SK-N-DZ (cell line): ENCODE measurements at places on chromosomes 4 and X.

DNA sequence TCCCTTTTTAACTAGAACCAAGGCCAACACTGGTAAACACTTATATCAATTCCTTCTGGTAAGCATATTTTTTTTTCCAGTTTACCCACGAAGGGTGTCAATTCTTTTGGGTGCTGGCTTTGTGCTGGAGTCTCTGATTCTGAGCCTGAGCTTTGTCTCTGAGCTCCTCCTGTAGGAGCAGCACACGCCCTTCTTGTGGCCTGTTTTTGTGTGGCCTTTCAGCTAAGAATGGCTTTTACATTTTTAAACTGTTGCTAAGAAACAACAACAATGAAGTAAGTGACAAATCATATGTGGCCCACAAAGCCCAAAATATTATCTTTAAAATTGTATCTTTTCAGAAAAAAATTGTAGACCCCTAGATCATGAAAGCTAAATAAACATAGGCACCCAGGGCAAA is 98.0 kb upstream of the TBC1D9 start:
- no peak for DNase-seq

- DNase-seq: no peak
These were observed 58.9 kb upstream of the PGM2 start for GRCh38 chr4:37767546-37767945.

GRCh38 chr4:34279011-34279410 is 1965.3 kb downstream of the ARAP2 start:
- DNase-seq: no peak

- DNase-seq: no peak
These were observed 47.5 kb downstream of the SPATA18 start for GRCh38 chr4:52098618-52099017.

- DNase-seq: no peak
These were observed 25.3 kb downstream of the GPM6B start for GRCh38 chrX:13791559-13791958.

- no peak for DNase-seq
These were observed 30.6 kb upstream of the RAB40A start for GRCh38 chrX:103549916-103550315.

DNA sequence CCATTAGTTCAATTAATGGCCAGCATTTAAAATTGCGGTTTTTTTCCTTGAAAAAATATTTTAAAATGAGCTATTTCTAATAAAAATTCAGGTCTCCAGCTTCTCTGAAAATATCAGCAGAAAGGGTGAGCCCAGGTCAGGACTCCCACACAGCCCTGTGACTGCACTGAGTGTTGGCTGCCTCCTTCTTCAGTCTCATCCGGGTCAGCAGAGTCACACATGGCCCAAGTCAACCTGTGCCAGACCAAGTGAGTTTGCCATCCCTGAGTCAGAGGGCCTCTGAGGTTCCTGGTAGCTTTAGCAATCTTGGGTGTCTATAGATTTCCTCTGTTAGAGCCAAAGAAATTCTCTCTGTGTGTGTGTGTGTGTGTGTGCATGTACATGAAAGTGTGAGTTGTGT is 22.1 kb upstream of the MSX1 start:
- no peak for DNase-seq

DNA sequence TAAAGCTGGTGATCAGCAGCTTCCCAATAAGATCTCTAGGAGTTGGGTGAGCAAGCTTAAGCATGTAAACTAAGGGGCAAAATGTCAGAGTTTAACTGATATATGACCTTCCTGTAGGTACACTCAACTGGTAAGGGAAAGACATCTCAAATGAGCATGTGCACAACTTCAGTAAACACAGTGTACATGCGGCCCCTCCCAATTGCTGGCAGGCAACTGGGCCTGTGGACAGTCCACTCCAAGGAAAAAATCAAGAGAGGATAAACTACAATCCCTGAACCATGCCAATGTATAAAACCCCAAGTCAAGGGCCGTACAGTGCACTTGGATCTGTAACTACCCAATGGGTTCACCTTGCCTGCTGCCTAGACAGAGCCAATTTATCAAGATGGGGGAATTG is 4.9 kb upstream of the NAA11 start:
- peak; percentile 31 for DNase-seq

GRCh38 chrX:109440475-109440874 is 41.4 kb downstream of the GUCY2F start:
- DNase-seq: no peak

DNA sequence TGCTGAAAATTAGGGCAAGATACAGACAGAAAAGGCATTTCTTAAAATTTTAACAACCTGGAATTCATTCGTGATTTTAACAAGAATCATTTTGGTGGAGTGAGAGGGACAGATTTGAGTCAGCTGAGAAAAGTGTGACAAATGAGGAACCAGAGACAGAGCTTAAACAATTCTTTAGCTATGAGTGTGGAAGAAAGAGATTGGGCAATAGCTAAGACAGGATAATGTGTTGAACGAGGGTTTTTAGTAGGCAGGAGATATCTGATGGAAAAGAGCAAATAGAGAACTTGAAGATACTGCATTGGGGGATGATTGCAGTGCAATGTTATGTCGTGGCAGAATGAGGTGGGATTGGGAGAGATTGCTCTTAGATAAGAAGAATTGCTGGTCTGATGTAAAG is 164.2 kb upstream of the SPRY1 start:
- no peak for DNase-seq

GRCh38 chrX:110419512-110419911 is 60.9 kb downstream of the RTL9 start:
- DNase-seq: no peak

DNA sequence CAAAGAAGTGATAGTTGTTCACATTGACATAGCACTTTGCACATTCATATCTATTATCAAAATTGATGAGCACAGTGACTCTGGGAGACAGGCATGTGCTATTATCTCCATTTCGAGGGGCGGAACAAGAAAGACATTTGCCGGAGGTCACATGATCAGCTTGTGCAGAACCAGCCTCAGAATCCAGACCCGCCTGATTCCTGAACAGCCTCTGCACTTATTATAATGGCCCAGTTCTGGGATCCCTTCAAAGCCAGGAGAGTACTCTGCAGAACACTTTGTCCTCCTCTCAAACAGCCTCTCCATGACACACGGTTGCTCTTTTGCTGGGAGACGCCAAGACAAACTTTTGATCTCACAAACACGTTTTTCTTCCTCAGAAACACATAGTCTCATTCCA is 48.4 kb downstream of the RWDD4 start:
- DNase-seq: no peak

- no peak for DNase-seq
These were observed 9.3 kb upstream of the ADH1C start for GRCh38 chr4:99361899-99362275.

GRCh38 chr4:2321279-2322196 is 59.6 kb upstream of the MXD4 start:
- no peak for DNase-seq

DNA sequence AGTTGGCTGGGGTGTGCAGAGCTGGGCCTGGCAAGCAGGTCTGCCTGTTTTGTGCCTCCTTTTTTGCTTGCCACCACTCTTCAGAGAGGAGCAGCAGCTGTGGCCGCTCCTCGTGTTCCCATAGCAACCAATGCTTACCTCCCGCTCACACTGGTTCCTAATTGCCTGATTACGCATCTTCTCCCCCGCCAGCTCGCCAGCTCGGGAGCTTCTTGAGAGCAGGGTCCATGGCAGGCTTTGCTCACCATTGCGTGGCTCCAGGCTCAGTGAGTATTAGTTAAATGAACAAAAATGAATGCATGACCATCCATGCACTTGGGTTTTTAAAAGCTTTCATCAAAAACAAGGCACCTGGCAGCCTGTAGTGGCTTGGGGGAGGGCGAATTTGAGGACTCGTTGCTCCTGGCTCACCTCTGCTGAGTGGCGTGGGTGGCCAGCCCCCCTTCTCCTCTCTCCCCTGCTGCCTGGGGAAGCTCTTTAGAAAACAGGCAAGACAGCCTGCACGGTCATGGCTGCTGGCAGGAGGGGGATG is 14.2 kb upstream of the PJA1 start:
- peak; percentile 87 for DNase-seq

- DNase-seq: no peak
These were observed 4.4 kb downstream of the SOD3 start for GRCh38 chr4:24799544-24800324.

DNA sequence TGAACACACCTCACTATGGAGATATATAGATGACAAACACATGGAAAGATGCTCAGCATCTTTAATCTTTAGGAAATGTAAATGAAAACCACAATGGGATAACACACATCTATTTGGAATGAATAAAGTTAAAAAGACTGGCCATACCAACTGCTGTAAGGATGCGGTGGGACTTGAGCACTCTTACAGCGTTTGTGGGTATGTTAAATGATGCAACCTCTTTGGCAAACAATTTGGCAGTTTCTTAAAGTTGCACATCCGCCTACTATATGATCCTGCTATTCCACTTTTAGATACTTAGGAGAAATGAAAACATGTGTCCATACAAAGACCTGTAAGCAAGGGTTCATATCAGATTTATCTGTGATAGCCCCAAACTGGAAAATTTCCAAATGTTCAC is 50.7 kb downstream of the MRPL1 start:
- DNase-seq: no peak

DNA sequence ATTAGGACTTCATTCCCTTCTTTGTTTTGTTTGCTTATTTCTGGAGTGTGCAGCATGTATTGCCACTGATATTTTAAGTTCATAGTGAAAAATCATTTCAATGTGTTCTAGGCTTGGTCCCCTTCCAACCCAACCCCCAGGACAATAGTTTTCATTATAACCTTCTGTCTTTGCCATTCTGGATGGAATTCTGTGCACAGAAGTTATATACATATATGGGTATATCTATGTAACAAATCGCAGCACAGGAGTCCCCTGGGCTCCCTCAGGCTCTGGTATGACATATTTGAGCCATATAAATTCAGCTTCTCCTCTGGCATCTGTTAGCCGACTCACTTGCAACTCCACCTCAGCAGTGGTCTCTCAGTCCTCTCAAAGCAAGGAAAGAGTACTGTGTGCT is at the start of gene TNMD:
Gene TNMD, plus strand, starts transcription at position 326 of the 400 bp plus-strand sequence. CDS start 83 bp downstream, outside the sequence.
- no peak for DNase-seq

GRCh38 chrX:119646515-119646914 is 40.3 kb upstream of the NKRF start:
- DNase-seq: no peak

GRCh38 chr4:17490575-17491059 is 21.3 kb downstream of the QDPR start:
- peak; percentile 98 for DNase-seq

- DNase-seq: no peak
These were observed 130.3 kb downstream of the DHRSX start for GRCh38 chrX:2370456-2370855.

DNA sequence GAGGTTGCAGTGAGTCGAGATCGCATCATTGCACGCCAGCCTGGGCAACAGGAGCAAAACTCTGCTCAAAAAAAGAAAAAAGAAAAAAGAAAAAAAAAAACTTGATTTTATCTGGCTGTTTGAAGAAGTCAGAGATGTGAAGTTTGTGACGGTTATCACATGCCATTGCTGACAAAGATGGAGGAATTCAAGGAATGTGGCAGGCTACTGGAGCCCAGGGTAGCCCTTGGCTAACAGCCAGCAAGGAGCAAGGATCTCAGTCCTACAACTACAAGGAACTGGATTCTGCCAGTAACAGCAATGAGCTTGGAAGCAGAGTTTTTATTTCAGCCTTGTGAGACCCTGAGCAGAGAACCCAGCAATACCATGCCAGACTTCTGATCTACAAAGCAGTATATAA is 24.3 kb upstream of the TET2 start:
- no peak for DNase-seq

GRCh38 chr4:112502871-112503270 is 13.1 kb downstream of the NEUROG2 start:
- no peak for DNase-seq

- DNase-seq: no peak
These were observed 17.6 kb downstream of the GRPR start for GRCh38 chrX:16140983-16141382.

DNA sequence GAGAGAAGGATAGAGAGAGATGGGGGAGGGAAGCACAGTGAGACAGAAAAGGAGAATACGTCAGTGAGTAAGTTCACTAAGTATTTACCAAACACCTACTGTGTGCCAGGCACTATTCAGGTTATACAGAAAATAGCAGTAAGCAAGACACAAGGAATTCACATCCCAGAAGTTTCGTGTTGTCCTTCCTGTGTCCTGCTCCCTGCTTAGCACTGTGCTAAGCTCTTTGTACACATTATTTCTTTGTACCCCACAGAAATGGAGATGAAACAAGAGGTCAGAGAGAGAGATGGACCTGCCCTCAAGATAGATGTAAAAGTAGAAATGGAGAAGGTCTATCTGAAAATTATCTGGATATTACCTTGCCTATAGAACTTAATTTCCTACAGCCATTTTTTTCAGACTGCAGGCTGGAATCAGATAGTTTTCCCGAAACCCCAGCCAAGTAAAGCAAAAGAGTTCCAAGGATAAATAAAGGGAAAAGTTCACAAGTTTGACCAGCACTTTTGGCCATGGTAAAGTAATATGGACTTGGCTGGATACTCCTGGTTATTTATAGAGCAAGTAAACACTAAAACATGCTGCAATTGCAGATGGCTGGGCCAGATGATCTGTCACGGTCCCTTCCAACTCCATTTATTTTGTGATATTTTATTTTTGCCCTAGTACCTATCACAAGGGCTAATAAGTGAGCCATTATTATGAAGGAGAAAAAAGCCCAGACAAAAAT is 353.7 kb upstream of the SLC7A11 start:
- no peak for DNase-seq

DNA sequence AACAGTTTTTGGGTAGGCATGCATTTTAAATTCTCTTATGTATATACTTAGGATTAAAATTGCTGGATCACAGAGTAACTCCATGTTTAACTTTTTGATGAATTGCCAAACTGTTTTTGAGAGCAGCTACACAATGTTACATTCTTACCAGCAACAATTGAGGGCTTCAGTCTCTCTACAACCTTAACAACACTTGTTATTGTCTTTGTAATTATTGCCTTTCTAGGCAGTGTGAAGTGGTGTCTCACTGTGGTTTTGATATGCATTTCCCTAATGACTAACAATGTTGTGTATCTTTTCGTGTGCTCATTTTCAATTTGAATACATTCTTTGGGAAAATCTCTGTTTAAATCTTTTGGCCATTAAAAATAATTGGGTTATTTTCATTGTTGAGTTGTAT is 17.3 kb upstream of the F11 start:
- no peak for DNase-seq

GRCh38 chr4:7853271-7853670 is 86.4 kb downstream of the AFAP1 start:
- DNase-seq: no peak

GRCh38 chr4:104436542-104436941 is 58.2 kb downstream of the CXXC4 start:
- DNase-seq: no peak

DNA sequence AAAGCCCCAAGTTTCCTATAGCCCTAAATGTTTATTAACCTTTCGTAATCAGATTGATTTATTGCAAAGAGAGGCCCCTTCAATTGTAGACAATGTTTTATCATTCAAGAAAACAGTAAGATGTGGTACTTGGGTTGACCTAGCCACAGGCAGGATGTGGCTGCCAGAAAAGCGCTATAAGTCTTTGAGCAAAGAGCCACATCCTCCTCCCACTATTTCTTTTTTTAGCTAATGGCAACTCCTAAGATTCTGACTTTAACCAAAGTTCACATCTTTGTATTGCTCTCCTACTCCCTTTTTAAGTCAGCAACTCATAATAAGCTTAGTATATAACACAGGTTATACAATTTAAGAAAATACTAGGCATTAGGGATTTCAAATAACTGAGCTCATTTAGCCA is 70.7 kb upstream of the PPP3CA start:
- DNase-seq: no peak

- no peak for DNase-seq
These were observed 25.0 kb upstream of the GJB1 start for GRCh38 chrX:71198066-71198465.

- DNase-seq: no peak
These were observed 177.9 kb downstream of the TSPAN5 start for GRCh38 chr4:98480535-98480934.

- DNase-seq: peak; percentile 1
These were observed 213.4 kb downstream of the SPCS3 start for GRCh38 chr4:176533159-176533558.
